ENCODE measurements at places on chromosomes 2 and 18.

DNA sequence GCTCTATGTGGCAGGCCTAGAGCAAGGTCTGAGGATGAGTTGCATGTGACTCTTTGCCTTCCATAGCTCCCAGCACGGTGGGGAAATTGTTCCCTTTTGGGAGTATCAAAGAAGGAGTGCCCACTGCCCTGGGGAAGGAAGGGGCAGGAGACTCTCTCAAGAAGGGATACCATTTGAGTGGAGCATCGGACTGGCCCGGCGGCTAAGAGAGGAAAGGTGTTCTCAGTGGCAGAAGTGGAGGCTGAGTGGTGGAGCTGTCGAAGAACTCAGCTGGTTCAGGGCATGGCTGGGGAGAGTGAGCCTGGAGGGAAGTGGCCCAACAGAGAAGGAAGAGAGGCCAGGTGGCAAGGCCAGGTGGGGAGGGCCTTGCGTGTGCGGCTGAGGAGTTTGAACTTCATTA lies 235.2 kb downstream of the DYSF start:
- no peak for DNase-seq

DNA sequence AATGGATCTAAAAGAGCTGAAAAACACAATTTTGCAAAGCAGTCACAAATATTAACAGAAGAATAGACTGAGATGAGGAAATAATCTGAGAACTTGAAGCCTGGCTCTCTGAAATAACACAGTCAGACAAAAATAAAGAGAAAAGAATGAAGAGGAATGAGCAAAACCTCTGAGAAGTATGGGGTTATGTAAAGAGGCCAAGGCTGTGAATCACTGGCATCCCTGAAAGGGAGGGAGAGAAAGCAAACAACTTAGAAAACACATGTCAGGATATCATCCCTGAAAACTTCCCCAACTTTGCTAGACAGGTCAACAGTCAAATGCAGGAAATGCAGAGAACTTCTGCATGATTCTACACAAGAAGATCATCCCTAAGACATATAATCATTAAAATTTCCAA lies 73.5 kb upstream of the LHCGR start:
- DNase-seq, result no peak

DNA sequence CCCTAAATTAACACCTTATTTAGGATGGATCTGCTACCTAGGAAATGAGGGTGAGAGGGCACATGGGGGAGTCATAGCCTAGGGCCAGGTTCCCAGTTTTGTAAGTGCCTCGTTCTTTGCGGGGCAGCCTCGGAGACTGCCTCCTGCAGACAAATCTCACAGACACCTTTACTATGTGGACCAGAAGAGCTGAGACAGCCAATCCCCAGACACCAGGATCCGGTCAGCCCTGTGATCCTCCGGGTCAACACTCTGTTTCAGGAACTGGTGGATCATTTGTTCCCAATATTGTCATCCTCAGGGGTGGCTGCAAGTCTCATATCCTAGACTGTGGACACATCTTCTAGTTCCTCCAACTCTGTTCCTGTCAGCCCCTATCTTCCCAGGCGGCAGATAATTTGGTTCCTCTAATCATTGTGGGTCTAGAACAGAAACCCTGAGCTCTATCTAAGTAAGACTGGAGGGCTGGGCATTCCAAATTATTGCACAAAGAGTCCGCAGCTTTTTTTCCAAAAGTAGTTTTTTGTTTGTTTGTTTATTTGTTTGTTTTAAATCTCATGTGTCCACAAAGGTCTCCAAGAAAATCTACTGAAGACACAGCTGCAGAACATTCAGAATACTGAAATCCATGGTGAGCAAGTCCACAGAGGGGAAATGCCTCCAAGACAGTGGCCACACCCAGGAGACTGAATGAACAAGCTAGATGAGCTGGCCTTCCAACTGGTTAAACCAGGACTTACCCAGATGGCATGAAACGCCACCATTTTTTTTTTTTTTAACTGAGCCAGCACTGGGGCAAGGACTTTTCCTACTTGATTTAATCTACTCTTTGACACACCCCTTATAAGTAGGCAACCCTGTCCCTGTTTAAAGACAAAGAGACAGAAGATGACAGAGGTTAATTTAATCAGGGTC lies 6.2 kb upstream of the GDF7 start:
- DNase-seq, result no peak

GRCh38 chr2:187165936-187166610 lies 282.0 kb downstream of the CALCRL start:
- DNase-seq, result no peak

DNA sequence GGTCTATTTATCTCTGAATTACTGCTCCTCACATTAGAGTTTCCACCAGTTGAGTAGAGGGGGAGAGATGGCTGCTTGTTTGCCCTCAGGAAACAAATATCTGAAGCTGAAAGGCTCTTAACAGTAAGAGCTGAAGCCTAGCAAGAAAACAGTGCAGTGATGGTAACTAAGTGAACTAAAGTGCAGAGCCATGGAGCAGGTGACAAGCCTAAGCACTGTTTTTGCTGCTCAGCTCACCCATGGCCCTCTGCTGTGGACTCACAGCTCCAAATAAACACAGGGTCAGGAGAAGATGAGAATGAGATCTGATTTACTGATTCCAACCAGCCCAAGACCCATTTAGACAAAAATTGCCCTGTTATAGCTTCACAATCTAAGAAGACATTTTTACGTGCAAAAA lies 118.4 kb downstream of the ETAA1 start:
- no peak for DNase-seq
